ENCODE measurements at places on chromosomes 11 and 22.

- DNase-seq, result no peak
These were observed 1.9 kb downstream of the CLDN5 start for GRCh38 chr22:19522190-19522880.

- DNase-seq, result peak; percentile 36
These were observed at the start of gene SCUBE1 for GRCh38 chr22:43343262-43343669. Gene SCUBE1, minus strand, starts transcription at chr22:43343372. Its CDS starts 111 bp downstream, at chr22:43343261.

- no peak for DNase-seq
These were observed 83.7 kb downstream of the RPL27A start for GRCh38 chr11:8766043-8766987.

DNA sequence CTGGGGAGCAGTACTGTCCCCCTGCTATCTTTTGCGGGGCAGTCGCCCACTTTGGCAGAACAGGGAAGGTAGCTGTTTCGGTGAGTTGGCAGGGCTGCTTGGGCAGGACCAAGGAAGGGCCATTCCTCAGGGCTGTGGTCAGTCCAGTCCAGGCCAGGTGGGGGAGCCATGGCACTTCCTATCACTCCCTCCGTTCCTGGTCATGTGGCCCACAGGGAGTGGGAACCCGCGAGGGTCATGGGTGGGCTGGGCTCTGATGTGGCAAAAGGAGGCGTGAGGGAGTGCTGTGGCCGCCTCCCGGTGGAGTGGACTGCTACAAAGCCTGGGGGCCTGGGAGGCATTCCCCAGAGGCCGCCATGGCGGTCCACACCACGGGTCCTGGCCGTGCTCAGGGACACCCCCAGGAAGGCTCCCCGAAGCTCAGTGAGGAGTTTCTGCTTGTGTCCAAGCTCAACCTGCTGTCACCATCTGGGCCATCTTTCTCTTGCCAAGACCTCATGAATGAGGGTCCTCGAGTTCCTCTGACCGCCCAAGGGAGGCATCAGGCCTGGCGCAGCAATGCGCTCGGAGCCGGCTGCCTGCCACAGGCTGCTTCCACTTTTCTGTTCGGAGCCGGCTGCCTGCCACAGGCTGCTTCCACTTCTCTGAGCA is 11.9 kb downstream of the CHID1 start:
- no peak for DNase-seq

DNA sequence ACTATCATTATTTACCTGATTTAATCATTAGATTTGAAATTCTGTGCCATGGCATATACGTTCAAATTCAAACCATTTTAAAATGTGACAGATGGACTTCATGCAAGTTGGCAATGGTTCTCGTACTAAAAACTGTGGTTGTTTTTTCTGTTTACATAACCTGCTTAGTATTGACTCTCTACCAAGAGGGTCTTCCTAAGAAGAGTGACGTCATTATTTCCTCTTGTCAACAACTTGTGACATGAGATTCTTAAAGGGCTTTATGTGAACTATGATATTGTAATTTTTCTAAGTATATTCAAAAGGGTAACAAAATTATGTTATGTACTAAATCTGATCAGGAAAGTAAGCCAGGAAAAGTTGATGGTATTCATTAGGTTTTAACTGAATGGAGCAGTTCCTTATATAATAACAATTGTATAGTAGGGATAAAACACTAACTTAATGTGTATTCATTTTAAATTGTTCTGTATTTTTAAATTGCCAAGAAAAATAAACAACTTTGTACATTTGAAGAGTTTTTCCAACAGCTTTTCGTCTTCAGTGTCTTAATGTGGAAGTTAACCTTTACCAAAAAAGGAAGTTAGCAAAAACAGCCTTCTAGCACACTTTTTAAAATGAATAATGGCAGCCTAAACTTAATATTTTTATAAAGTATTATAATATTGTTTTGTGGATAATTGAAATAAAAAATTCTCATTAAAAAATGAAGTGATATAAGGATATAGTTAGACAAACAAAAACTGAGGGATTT is 87.0 kb downstream of the GRK3 start:
- no peak for DNase-seq

- DNase-seq, result no peak
These were observed 685.1 kb downstream of the METTL15 start for GRCh38 chr11:28793282-28793738.

GRCh38 chr11:49995565-49995964 is 13.2 kb upstream of the OR4C12 start:
- DNase-seq, result no peak

GRCh38 chr22:22157348-22157725 is 87.2 kb upstream of the VPREB1 start:
- DNase-seq, result no peak

- DNase-seq, result no peak
These were observed 137.2 kb downstream of the RAB38 start for GRCh38 chr11:88038063-88038462.

DNA sequence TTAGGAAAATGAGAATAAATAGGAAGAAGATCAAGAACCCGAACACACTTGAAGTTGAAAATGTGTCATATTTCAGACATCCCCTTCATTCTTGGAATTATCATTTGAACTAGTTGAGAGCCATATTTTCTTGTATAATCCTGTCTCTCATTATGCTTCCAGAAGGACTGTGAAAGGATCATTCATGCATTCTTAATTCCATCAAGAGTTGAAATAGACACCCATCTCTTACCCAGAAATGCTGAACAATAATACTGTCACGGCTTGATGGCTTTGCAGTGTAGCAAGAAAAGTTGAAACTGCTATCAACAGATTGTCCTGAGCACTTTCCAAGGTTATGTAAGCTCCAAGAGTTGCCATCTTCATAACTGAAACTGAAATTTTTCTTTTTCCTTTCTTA is 79.7 kb downstream of the ARHGAP42 start:
- DNase-seq, result no peak
